ENCODE measurements at places on chromosomes 5 and 9.
A peak's percentile ranks its signal among the peaks of the same experiment; 100 is the strongest.

GRCh38 chr9:35574578-35575122 is 30.4 kb upstream of the TESK1 start:
- no peak for DNase-seq

GRCh38 chr9:21576331-21577189 is 94.4 kb upstream of the IFNE start:
- no peak for DNase-seq

- DNase-seq, result no peak
Observed at GRCh38 chr9:119736491-119737454, 367.5 kb upstream of the BRINP1 start.

GRCh38 chr5:30930736-30931135 is 262.8 kb upstream of the CDH6 start:
- no peak for DNase-seq

GRCh38 chr5:111232311-111233051 is 8.3 kb downstream of the CAMK4 start:
- DNase-seq, result no peak

- no peak for DNase-seq
Observed at GRCh38 chr5:103587185-103587748, 24.7 kb upstream of the NUDT12 start.

- peak; percentile 45 for DNase-seq
Observed at GRCh38 chr9:94681508-94681907, 42.2 kb upstream of the FBP1 start.

- DNase-seq, result no peak
Observed at GRCh38 chr5:80213466-80213865, 42.4 kb downstream of the SERINC5 start.

DNA sequence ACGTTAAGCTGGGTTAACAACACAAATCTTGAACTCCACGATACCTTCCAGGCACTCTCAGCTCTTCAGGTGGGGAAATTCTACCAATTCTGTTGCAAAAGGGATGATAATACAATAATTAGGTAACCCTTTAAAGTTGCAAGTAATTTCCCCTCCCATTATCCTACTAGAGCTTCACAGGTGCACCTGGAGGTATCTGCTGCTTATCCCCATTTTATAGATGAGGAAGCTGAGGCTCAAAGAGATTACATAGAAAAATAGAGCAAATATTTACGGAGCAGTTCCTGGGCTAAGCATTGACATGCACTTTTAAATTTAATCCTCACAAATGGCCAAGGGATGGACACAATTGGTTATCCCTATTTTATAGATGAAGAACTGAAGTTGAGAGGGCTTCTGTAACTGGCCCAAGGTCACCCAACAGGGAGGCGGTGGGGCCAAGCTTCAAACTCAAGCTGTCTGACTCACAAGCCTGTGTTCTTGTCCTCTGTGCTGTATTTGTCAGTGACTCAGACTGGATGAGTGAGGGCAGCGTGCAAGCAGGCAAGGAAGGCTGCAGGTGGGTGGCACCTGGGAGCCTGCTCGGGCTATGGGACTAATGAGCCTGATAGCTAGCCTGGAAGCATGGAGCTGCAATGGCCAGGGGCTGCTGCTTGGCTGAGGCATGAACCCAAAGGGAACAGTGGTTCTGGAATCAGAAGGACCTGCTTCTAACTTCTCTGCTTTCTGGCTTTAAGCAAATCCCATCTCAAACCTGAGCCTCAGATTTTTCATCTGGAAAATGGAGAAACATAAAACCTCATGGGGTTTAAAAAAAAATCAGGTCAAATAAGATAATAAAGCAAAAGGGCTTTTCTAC is 105.5 kb downstream of the PDE6A start:
- DNase-seq, result no peak

Data from caudate nucleus (tissue), 63 donors.